Activated CD8-positive, alpha-beta memory T cell treated with anti-CD3 and anti-CD28 coated beads, Interleukin-2, amount 10 ng/mL, durations not matched to agents 7 days and 5 days (primary cell): ENCODE measurements at places on chromosomes 6 and 20. TPM values are rescaled to one million over a fixed set of nuclear protein-coding genes. Genes with fewer than 3 reads are reported as not detected.

Gene RIPOR2
- total RNA-seq: 53.4 TPM

Gene TAGAP
- 44.8 TPM for total RNA-seq

Gene ADGB
- total RNA-seq: not detected

Gene CPXM1
- 0.68 TPM for total RNA-seq

Gene C20orf144
- total RNA-seq: 0.53 TPM

Gene ZNF391
- total RNA-seq: 1.3 TPM

Gene PTCRA
- not detected for total RNA-seq

Gene DEFB116
- not detected for total RNA-seq

Gene ZNF165
- 0.70 TPM for total RNA-seq

Gene BNIP5
- total RNA-seq: not detected

Gene BTNL2
- not detected for total RNA-seq

Gene RAD21L1
- total RNA-seq: not detected

Gene PAK5
- total RNA-seq: not detected

Gene BLTP3A
- 15.7 TPM for total RNA-seq

Gene LKAAEAR1
- total RNA-seq: not detected

- no peak for DNase-seq
Observed at GRCh38 chr6:2102316-2102883, 143.0 kb downstream of the GMDS start.

DNA sequence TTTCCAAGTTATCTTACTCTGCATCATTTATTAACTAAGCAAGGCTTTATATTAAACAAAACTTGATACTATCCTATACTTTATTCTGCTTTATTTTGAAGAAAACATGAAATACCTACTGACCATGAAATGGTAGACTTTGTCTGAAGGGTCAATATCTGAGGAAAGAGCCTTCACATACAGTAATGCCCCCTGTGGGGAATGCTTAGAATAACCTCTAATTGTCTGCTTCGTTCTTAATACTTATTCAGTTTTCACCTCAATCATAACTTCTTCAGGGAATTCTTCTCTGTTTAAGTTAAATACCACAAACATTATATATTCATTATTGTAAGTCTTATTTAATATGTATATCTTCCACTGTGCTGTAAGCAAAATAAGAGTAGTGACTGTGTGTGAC is 498.9 kb upstream of the MANEA start:
- no peak for DNase-seq

- DNase-seq: no peak
Observed at GRCh38 chr6:87504441-87504840, 31.7 kb downstream of the SLC35A1 start.

DNA sequence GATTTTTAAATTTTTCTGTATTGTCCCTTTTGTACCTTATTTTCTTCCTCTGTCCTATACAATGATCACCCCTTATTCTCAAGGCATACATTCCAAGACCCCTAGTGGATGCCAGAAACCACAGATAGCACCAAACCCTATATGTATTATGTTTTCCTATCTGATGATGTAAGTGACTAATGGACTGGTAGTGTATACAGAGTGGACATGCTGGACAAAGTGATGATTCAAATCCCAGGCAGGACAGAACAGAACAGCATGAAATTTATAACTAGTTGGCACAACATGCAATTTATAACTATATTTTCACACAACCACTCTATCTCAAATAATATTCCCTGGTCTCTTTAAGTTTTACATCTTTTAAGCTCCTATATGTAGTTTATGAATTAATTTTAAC is 205.6 kb upstream of the FLRT3 start:
- DNase-seq: no peak

DNA sequence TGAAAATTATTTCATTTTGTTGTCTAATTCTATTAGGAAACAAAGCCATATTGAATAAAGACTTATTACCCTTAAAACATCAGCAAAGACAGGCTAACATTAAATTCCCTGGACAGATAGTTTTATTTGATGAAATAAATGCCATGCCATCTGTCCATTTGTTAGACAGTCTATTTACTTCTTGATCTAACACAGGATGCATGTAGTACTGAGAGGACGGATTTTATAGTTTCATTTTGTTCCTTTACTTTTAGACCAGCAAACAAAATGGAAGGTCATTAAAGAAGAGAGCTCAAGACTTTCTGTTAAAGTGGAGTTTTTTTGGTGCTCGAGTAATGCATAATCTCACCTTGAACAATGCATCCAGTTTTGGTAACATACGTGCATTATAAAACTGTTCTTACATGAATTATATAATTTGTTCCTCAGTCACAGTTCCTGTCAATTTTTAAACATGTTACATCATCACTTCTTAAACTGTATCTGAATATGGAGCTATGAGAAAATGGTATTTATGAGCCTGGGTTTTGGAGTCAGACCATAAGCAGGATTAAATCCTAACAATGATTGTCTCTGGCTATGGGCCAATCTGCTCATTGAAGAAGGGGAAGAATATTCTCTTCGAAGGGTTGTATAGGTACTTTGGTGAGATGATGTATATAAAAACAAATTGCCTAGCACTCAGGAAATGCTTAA is 46.0 kb downstream of the RFX6 start:
- DNase-seq: no peak

DNA sequence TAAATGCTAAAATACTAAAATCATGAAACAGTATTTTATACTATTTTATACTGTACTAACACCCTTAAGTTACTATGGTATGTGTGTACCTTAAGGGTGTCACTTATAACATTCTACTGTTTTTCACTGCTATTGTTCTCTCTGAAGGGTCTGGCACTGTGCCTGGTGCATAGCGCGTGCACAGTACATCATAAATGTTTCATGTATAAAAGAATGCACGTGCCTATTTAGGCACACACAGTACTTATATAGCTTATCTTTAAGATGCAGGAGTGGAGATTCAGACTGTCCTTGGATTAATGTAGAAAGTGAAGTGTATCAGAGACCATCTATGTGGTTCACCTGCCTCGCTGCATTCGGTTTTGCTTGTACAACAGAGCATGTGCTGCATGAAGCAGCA is 64.0 kb upstream of the SGK1 start:
- DNase-seq: no peak

GRCh38 chr20:7850775-7851490 is 89.3 kb downstream of the HAO1 start:
- no peak for DNase-seq

GRCh38 chr6:162200041-162200440 is 527.5 kb downstream of the PRKN start:
- DNase-seq: no peak

DNA sequence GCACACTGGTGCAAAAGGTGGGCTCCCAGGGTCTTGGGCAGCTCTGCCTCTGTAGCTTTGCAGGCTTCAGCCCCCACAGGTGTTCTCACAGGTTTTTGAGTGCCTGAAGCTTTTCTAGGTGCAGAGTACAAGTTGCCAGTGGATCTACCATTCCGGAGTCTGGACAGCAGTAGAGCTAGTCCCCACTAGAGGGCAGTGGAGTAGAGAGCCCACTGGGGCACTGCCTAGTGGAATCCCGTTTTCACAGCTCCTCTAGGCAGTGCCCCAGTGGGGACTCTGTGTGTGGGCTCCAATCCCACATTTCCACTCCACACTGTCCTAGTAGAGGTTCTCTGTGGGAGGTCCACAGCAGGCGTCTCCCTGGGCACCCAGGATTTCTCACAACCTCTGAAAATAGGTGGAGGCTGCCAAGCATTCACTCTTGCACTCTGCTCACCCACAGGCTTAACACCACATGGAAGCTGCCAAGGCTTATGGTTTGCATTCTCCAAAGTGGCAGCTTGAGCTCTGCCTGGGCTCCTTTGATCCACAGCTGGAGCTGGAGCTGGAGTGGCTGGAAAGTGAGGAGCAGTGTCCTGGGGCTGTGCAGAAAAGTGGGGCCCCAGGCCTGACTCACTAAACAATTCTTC is 86.3 kb upstream of the PROKR2 start:
- peak; percentile 52 for DNase-seq

GRCh38 chr6:12987783-12988182 is 271.2 kb downstream of the PHACTR1 start:
- no peak for DNase-seq

GRCh38 chr6:169960886-169961611 is 209.6 kb downstream of the ERMARD start:
- peak; percentile 37 for DNase-seq

GRCh38 chr20:1774479-1774878 is 116.9 kb upstream of the SIRPG start:
- DNase-seq: no peak

- no peak for DNase-seq
Observed at GRCh38 chr6:162074641-162075275, 652.8 kb downstream of the PRKN start.

DNA sequence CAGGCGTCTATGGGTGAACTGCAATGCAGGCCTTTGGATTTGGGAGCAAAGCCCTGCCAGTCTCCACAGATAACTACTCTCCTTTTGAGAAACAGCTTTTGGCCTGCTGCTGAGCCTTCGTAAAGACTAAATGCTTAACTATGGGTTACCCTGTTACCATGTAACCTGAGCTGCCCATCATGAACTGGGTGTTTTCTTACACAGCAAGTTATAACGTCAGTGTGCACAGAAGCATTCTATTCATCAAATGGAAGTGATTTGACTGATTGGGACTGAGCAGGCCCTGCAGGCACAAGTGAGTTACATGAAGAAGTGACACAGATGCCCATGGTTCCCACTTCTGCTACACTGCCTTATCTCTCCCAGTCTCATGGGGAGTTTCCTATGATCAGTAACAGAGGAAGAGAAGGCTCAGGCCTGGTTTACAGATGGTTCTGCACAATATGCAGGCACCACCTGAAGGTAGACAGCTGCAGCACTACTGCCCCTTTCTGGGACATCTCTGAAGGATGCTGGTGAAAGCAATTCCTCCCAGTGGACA is 319.1 kb downstream of the CD83 start:
- DNase-seq: no peak

GRCh38 chr6:134510920-134511319 is 193.0 kb upstream of the SGK1 start:
- DNase-seq: no peak

DNA sequence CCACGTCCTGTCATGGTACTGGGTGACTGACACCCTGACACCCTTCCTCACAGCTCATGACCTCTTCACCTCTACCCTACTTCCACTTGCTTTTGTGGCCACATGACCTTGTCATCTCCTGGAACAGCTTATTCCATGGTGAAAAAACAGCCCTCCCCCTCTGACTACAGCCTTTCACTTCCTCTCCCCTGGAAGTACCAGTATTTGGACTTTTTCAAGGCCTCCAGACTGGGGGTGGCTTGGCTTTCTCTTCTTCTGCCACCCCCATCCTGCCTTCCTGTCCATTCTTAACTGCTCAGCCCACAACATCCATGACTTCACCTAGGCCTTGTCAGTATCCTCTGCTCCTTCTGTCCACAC is 168.4 kb downstream of the CARMIL1 start:
- no peak for DNase-seq
